Aorta (tissue), 5 donors: ENCODE measurements at places on chromosomes 1 and 21.

DNA sequence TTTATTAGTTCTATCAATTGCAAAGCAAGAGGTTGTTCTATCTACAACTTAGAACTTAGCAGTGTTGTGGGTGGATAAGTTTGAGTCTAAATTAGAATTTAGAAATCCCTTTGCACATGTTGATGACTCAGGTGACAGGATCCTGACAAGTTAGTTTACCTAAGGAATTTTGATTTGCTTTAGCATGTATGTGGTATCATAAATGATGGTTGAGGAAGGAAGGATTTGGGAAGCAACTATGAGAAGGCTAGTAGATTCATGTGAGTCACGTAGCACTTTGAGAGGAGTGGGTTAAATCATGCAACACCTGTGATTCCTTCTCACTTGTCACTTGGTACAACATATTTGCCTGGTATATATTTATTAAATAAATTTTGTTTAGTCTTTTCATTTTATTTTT, 223.7 kb upstream of the USP25 start:
- DNase-seq, result no peak

- no peak for DNase-seq
These were observed 1.1 kb upstream of the COA6 start for GRCh38 chr1:234372011-234372757.

GRCh38 chr1:244160455-244161235, 109.6 kb downstream of the ZBTB18 start:
- DNase-seq, result no peak

DNA sequence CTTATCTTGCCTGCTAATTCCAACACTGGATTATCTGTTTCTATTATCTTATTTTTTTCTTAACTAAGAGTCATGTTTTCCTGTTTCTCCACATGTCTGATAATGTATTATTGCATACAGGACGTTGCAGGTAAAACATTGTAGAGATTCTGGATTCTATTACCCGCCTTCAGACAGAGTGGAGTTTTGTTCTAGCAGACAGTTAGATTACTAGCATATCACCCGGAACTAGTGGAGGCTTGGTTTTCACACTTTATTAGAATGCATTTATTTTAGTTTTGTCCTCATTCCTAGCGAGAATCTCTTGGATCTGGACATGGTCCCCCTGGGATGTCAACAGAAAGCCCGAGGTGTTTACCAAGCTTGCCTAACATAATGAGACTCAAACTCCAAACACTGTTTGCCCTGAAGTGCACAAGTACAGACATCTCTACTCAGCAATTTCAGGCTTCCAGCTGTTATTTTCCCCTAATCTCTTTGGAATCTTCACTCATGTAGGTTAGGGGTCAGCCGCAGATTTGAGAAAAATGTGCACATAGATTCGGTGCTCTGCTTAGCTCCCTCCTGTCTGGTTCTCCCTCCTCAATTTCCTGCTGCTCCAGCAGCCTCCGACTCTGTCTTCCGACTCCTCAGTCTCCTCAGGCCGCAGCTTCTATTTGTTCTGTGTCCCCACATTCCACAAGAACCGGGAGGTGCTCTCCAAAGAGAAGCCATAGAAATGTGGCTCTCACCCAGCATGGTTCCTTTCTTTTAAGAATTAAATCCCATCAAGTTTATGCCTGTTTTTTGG, 36.8 kb upstream of the PTPRF start:
- DNase-seq, result no peak

GRCh38 chr21:44999972-45000636, 60.3 kb downstream of the SLX9 start:
- DNase-seq, result peak; percentile 73

GRCh38 chr1:18204575-18204974, 97.0 kb downstream of the IGSF21 start:
- DNase-seq, result no peak

GRCh38 chr1:25217015-25217414, 15.3 kb downstream of the SYF2 start:
- no peak for DNase-seq

DNA sequence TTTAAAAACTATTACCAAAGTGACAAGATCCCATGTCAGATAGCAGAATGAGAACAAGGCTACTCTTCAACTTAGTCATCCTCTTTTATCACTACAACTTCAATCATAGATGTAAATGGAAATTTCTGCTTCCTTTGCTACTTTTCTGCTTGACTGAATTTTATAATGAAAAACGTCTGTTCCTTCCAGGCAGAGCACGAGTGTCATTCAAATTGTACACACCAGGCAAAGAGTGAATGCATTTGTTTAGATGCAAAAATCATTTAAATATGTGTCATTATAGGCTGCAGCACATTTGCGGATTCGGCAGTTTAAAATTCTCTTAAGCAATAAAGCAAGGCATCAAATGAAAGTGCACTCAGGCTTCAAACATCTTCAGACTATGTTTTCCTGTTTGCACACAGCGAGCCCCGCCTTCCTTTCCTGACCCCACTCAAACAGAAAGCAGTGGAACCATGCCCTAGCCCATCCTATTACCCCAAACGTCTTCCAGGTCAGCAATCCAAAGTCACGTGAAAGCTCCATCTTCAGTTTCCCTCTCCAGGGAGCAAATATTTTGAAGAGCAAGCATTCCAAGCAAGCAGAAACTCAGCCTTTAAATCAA, 99.6 kb downstream of the APP start:
- no peak for DNase-seq

- DNase-seq, result no peak
These were observed 30.2 kb upstream of the DUSP10 start for GRCh38 chr1:221772117-221772516.

- no peak for DNase-seq
These were observed 57.2 kb downstream of the AKT3 start for GRCh38 chr1:243792891-243793290.

DNA sequence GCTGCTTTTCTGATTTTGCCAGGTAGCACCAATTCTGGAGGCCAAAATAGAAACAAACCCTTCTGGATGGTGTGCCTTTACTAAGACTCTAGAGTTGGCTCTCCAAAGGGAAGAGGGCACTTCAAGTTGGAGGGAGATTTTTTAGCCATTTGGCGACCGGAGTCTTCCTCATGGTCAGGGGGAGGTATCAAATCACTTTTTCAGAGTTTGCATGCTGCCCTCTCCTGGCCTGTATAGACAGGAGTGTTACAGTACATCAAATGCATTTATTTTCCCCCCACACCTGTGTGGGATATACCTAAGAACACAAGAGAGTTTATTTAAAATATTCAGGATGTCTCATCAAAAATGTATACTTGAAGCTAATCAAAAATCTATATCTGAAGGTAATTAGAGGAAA, 3.2 kb downstream of the GREM2 start:
- no peak for DNase-seq

DNA sequence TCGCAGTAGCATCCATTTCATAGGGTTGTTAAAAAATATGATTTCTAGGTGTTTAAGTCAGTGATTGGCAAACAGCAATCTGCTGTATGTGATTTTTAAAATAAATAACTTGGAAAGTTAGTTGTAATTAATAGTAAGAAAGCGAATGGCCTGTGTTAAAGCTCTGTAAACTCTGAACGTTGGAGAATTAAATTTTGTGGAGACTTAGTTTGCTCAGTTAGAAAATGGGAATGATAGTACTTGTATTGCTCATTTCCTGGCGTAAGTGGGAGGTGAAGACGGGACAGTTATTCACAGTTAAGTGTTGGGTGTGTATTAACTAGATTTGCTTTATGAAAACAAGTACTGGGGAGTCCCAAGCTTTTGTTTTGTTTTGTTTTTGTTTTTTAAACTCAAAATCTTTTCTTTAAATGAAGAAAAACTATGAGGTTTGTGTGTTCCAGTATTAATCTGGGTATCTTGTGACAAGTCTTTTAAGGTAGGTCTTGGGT, 995 bp downstream of the CACYBP start:
- no peak for DNase-seq

DNA sequence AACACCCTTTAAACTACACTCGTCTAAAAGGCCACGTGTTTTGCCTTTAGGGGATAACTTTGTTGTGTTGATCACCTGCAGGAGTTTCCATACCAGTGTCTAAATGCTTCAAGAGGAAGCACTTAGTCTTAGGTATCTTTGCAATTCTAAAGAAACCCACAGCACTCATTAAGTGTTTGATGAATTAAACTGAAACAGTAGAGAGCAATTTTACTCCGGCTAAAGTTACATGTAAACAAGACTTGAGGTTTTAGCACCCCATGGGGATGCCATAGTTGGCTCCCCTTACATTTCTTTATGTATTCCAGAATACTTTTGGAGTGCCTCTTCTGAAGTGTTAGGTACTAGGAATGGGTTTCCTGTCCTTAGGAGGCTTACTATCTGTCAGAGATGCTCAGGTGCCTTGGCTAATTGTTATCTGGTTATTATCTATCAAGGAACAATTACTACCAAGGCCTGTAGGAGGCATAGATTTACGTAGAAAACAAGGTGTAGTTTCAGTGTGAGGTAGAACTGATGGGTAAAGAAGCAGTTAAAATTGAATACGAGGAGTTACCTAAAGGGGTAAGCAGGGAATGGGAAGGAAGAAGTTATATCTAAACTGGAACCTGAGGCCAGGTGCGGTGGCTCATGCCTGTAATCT, 176.8 kb upstream of the SAMSN1 start:
- no peak for DNase-seq

DNA sequence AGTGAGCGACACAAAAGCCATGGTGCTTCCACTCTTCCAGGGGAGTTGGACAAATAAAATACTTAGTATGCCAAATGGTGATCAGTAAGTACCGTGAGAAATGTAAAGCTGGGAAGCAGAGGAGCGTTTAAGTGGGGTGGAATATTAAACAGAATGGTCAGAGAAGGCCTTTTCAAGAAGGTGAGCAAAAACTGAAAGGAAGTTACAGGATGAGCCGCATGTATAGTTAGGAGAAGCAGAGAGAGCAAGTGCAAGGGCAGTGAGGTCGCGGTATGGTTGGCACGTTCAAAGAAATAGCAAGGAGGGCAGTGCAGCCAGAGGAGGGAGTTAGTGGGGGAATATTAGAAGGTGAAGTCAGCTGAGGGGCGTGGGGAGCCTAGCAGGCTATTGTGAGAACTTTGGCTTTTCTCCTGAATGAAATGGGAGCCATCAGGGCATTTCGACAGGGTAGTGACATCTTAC, 748 bp upstream of the ATP6V0B start:
- no peak for DNase-seq

DNA sequence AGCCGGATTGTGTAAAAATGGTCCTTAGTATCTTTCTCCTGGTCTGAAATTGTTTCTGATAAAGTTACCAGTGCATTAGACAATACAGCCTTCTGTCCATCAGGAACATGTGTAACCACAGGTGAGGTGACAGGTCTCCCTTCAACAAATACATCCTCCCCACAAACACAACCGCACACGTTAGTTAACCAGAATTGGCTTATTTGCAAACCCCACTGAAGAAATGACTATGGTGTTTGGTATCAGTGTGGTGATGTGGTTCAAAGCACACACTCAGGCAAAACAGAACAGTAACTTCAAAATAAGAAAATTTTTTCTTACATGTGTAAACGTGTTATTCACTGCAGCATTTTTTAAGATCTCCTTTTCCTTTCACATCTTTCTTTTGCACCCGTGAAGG, 517.2 kb upstream of the NR5A2 start:
- DNase-seq, result no peak

DNA sequence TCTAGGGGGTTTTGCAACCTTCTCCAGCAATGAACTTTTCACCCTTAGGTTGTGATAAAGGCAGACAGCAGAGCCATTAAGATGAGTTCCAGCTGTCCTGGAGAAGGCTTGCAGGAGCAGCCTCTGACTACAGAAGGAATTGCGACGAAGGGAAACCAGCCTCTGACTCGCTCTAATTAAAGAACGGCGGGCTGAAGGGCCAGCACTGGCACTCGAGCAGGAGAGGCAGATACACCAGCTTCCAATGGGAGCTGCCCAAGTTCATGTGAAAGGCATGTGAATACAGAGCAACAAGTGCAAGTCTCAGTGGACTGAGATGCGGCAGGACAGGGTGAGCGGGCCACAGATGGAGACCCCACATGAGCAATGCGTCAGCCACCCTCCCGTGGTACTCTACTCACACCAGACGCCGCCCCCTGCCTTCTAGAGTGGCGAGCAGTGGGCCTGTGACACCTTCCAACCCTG, 15.7 kb downstream of the RCC2 start:
- no peak for DNase-seq

GRCh38 chr1:88451856-88452255, 232.2 kb upstream of the PKN2 start:
- no peak for DNase-seq

- no peak for DNase-seq
These were observed 19.1 kb upstream of the SRSF10 start for GRCh38 chr1:23999156-23999671.

DNA sequence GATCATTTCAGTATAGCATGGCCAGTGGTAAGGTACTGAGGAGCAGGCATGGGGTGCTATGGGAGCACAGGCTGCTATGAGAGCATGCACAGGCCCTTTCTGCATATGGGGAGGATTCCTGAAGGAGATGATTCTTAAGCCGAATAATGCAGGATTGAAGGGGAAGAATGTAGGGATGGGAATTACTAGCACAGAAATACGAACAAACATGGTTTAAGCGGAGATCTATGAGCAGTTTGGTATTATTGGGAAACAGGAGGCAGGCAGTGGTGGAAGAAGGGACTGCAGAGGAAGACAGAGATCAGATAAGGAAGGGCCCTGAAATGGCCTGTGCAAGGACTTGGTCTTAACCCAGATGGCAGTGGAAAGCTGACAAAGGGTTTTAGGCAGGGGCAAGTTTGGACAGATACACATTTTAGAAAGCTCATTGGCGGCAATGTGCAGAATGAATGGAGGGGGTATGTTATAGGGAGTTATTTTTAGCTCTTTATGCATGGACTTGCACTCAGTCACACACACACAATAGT, 1.7 kb downstream of the OSCP1 start:
- no peak for DNase-seq

DNA sequence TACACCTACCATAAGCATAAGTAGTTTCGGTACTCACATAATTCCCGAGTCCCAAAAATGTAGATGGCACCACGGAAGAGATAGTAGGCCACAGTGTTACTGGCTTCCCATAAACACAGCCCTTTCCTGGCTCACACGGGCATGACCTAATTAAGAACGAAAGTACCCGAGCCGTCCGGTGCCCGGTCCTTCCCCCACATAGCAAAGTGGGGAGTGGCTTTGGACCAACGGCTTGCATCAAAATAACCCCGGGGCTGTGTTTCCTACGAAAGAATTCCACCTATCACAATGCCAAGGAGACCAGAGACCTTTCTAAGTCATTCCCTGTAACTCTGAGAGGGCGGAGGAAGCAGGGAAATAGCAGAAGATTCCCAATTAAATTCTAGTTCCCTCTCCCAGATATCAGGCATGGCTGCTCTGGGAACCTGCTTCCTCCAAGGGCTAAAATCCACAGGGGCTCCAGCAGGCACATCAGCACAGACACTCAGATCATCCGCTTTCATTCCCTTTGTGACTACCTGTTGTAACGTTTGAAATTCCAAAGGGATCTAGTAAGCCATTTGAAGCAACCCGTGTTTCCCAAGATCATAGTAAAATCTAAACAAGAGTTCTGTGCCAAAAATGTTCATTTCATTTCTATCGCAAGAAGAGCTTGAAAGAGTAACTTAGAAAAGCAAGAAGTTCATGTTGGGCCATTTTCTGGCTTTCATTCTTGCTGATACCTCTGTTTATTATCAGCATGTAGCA, at the start of gene TMPRSS3:
TSS of gene TMPRSS3 (minus strand) at position 148 of the 747 bp plus-strand sequence. CDS start 635 bp downstream, outside the sequence.
- DNase-seq, result peak; percentile 13
